Stimulated activated CD8-positive, alpha-beta memory T cell treated with anti-CD3 and anti-CD28 coated beads, Interleukin-15, amount 100 ng/mL, for 1 hour (primary cell): ENCODE measurements at places on chromosomes 12 and 14.

DNA sequence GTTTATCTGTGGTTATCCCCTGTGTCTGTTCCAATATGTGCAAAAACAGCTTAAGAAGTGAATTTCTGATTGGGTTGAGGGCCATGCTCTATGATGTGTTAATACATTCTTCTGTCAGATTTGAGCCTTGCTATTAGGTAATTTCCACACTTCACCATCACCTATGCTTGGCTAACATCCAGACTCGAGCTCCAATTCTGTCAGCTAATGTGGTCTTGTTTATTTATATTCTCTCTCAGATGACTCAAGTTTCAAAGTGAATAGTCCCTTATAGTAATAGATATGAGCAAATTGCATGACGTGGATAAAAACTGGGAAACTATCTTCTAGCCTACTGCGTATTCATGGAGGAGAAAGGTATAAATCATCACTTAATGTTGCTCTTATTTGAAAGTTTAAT, 451.3 kb downstream of the SNAPC1 start:
- no peak for DNase-seq

DNA sequence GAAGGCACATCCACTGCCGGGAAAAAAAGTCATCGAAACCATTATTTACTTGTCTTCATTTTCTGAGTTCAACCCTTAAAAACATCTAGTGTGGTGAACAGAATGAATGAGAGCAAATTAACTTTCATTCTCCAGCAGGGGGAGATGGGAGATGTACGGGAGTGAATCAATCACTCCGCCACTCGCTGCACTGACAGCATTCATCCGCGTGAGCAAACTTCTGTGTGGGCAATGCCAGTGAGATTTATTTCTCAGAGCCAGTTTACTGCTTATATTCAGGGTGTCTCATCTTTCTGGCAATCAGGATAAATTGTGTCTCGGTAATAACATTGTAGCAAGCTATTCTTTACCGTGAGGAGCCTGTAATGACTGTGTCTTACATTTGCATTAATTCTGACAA, 463.6 kb upstream of the MIS18BP1 start:
- no peak for DNase-seq

- DNase-seq: no peak
Observed at GRCh38 chr12:40825156-40825555, 132.9 kb downstream of the CNTN1 start.

DNA sequence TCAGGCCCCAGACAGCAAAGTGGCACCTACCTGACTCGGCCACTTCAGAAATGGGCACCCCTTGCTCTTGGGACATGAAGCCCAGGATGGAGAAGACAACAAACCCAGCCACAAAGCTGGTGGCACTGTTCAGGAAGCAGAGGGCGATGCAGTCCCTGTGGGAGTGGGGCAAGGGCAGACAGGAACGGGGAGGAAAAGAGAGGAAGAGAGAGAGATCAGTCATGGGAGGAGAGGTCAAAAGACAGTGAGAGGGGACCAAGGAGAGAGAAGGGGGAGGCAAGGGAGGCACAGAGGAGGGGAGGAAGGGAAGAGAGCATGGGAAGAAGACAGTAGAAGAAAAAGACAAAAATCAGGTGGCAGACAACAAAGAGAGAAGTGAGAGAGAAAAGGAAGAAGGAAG, 16.6 kb downstream of the SLC6A12 start:
- no peak for DNase-seq

DNA sequence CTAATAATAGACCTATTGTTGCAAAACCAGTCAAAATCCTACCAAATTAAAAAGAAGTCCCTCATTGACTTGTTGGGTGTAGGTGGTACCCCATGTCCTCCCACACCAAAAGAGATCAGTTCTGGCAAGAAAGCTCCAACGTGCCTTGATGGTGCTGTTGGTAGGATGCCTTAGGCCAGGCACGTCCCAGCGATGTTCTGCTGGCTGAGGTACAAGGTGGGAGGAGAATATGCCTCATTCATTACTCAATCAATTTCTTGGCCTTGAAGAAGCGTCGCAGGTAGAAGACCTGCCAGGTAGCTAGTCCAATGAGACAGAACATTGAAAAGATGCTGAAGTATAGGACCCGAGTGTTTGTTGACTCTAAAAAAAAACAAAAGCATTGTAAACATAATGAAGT, 7.8 kb upstream of the NEK9 start:
- DNase-seq: no peak

- no peak for DNase-seq
Observed at GRCh38 chr12:94705676-94706075, 55.3 kb upstream of the TMCC3 start.
